Renal cortical epithelial cell (primary cell): ENCODE measurements at places on chromosomes 16 and 17.

- no peak for DNase-seq
Measured at GRCh38 chr16:86898386-86898785, 320.0 kb downstream of the FOXL1 start.

GRCh38 chr17:77188084-77189066, 47.6 kb downstream of the SEC14L1 start:
- no peak for DNase-seq

GRCh38 chr17:2847381-2848333, 51.4 kb downstream of the RAP1GAP2 start:
- no peak for DNase-seq

DNA sequence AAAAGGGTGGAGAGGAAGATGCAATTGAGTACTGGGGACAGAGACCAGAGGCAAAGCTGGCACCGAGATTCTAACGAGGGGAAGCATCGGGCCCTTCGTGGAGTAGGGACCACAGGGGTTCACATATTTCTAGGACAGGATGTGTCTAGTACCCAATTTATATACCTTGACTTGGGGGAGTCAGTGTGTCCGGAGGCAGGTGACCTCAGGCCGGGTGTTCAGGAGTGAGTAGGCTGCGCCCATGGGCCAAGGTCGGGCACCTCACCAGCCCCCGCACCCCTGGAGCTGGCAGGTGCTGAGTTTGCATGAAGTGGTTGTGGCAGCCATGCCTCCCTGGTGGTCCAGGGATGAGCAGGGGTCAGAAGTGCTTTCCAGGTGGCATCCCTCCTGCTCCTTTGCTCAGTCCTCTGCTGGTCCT, 8.6 kb upstream of the NXPH3 start:
- no peak for DNase-seq

GRCh38 chr16:75376475-75377161, 56.7 kb downstream of the CFDP1 start:
- DNase-seq, result peak; percentile 54

DNA sequence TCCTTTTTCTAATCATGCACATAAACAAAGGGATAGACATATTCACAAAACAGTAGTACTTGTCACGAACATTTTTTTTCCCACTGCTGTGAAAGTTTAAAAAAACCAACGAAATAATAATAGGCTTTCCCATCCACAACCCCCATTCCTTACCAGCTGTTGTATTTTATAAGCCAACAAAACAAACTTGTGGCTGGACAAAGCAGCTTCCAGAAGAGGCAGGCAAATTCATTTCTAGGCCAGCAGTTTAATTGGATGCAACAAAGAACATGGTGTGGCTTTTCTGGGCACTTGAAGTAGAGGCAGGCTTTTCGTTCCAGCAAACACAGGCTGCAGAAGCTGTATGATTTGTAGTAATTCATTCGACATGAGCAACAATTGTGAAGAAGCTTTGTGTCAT, 56.0 kb upstream of the FAM20A start:
- no peak for DNase-seq

GRCh38 chr16:79006765-79007164, 593.8 kb downstream of the MAF start:
- DNase-seq, result no peak

GRCh38 chr17:40180694-40181093, 3.4 kb downstream of the RAPGEFL1 start:
- no peak for DNase-seq

GRCh38 chr16:57476546-57477410, 9.5 kb downstream of the DOK4 start:
- no peak for DNase-seq

DNA sequence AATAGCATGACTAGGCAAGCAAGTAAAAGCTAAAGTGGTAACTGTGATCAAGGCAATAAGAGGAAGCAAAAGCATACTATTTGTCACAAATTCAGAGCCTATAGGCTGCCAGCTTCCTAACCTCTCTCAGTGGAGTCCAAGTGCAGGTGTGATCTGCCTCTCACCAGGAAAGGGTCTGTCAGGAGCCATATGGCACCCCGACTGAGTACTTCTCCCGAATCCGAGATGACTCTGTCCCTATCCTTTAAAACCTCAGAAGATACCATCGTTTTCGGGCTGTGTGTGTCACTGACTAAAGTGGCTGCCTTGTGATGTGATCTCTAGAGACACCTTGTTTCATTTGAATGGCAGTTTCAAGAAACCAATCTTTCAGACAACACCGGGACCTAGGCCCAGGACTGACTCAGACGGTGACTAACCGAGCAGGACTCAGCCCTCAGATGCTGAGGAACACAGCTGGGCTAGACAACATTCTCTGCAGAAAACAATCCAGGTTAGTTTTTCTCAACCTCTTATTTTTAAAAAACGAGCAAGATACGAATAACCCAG, 63.6 kb downstream of the SMG6 start:
- DNase-seq, result peak; percentile 82

GRCh38 chr16:50389900-50390299, 21.1 kb upstream of the BRD7 start:
- no peak for DNase-seq

- no peak for DNase-seq
Measured at GRCh38 chr17:69173118-69173517, 31.4 kb upstream of the ABCA6 start.

GRCh38 chr16:53055541-53056391, 975 bp downstream of the CHD9 start:
- DNase-seq, result peak; percentile 40

DNA sequence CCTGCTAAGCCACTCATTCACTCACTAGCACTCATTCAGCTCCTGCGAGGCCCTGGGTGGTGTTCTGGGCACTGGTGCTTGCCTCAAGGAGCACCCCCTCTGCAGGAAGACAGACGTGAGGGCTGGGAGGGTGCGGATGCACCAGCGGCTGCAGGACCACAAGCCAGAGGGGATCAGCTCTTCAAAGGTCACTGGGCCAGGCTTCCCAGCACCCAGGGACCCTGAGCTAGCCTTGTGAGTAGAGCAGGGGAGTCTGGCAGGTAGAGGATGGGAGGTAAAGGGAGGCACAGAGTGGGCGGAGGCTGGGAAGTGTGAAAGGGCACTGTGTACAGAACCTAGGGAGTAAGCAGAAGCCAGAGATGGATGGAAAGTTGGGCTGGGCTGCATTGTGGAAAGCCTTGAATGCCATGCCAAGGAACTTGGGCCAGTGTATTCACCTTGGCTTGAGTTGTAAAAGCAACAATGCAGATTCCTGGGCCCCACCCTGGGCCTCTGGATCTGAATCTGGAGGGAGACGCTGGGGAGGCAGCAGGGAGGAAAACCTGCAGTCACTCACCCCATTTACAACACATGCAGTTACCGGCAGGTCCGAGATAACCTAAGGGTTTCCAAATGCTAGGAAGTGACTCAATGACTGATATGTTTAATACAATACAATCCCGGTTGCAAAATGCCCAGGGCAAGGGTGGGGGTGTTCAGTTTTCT, 1.7 kb downstream of the IL4R start:
- DNase-seq, result peak; percentile 85

GRCh38 chr17:79747508-79748294, 17.0 kb downstream of the ENPP7 start:
- no peak for DNase-seq

DNA sequence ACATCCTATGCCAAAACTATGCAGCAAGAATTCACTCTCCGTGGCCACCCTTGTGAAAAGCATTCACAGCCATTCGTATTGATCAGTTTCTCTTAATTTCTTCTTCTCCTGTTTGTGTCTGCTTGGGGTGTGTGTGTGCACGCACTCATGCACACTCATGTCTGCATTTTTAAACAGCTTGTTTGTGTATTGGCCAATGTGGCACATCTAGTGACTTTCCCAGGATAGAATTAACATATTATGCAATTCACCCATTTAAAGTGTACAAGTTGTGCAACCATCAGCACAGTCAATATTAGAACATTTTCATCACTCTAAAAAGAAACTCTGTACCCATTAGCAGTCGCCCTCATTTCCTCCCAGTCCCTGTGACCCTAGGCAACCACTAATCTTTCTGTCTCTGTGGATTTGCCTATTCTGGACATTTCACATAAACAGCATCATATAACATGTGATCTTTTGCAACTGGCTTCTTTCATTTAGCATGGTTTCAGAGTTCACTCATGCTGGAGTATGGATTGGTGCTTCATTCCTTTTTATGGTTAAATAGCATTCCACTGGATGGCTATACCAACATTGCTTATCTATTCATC, 20.1 kb downstream of the IRX3 start:
- DNase-seq, result peak; percentile 79

DNA sequence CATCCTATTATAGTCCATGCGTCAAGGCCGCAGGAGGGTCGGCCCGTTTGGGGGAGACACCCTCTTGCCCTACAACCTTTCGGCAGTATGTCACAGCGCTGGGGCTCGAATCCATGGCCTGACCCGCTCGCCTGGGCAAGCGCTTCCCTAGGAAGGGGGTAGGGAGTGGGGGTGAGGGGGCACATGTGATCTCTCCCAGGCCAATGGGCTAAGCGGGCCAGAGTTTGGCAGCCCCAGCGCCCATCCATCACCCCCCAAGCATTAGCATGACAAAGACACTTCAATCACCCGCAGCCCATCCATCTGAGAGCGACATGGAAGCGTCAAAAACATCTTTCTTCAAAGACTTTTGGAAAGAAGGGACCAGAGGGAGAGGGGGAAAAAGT, at the start of gene HOXB1:
HOXB1 (minus strand) TSS at position 125 of the 386 bp plus-strand sequence; CDS start at position 18, 107 bp downstream.
- DNase-seq, result no peak

DNA sequence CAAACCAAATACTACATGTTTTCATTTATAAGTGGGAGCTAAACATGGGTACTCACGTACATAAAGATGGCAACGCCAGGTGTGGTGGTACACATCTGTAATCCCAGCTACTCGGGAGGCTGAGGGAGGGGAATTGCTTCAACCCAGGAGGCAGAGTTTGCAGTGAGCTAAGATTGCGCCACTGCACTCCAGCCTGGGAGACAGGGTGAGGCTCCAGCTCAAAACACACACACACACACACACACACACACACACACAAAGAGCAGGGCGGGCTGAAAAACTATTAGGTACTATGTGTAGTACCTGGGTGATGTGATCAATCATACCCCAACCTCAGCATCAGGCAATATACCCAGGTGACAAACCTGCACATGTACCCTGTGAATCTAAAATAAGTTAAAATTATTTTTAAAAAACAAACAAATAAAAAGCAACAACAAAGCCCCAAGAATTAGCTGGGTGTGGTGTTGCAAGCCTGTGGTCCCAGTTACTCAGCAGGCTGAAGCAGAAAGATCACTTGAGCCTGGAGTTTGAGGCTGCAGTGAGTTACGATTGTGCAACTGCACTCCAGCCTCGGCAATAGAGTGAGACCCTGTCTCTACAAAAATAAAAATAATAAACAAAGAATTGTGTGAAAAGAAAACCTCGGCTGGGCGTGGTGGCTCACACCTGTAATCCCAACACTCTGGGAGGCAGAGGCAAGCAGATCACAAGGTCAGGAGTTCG, 11.9 kb upstream of the FAAP100 start:
- DNase-seq, result peak; percentile 74

DNA sequence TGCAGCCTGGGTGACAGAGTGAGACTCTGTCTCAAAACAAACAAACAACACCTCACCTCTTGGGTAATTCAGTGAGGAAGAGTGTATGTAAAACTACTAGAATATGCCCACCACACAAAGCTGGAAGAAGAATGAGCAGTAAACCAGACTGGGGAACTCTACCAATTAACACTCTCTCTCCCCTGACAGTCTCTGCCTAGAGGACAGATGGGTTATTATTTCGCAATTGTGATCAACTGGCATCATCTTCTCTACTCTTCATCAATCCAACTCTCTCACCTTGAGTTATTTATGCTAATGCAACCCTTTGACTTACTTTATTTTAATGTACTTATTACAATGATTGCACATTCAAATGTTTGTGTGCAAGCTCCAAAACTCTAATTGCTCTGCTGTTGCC, 205.6 kb downstream of the XYLT1 start:
- DNase-seq, result no peak

DNA sequence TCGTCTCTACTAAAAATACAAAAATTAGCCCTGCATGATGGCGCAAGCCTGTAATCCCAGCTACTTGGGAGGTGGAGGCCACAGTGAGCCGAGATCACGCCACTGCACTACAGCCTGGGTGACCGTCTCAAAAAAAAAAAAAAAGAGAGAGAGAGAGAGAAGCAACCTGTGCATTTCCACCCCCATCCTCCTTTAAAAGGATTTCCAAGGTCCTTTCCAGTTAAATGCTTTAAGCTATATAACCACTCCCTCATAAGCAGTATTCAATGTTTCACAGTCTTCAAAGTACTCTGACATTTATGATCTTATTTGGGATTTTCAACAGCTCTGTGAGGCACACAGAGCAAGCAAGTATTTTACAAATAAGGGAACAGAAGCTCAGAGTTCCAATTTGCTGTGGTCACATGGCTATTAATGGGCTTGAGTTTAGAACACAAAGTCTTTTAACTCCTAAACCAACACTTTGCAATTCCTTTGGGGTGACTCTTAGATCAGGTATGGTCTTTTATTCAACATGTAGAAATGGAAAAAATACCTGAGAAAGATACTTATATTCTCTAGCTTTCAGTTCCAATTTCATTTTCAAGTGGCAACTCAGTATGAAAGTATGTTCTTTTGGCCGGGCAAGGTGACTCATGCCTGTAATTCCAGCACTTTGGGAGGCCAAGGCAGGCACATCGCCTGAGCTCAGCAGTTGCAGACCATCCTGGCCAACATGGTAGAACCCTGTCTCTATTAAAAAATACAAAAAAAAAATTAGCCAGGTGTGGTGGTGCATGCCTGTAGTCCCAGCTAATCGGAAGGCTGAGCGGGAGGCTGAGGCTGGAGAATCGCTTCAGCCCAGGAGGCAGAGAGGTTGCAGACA, 31.3 kb downstream of the SPOP start:
- DNase-seq, result peak; percentile 91

DNA sequence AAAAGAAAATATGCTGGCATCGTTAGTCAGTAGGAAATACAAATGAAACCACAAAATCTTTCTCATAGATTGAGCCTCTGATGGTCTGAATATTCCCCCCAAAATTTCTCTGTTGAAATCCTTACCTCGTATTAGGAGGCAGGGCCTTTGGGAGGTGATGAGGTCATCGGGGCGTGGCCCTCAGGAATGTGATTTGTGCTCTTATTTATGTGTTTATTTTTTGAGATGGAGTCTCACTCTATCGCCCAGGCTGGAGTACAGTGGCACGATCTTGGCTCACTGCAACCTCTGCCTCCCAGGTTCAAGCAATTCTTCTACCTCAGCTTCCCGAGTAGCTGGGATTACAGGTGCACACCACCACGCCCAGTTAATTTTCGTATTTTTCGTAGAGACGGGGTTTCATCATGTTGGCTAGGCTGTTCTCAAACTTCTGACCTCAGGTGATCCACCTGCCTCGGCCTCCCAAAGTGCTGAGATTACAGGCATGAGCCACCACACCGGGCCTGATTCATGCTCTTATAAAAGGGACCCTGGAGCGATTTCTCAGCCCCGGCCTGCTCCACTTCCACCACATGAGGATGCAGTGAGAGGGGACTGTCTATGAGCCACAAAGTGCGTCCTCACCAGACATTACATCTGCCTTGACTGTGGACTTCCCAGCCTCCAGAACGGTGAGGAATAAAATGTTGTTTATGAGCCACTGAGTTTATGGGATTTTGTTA, 53.1 kb downstream of the DNAH17 start:
- DNase-seq, result no peak

GRCh38 chr16:87328846-87329245, 11.7 kb upstream of the C16orf95 start:
- no peak for DNase-seq
